AG10803 (cell line): ENCODE measurements at places on chromosomes 7 and 10.
A peak's percentile ranks its signal among the peaks of the same experiment; 100 is the strongest.

DNA sequence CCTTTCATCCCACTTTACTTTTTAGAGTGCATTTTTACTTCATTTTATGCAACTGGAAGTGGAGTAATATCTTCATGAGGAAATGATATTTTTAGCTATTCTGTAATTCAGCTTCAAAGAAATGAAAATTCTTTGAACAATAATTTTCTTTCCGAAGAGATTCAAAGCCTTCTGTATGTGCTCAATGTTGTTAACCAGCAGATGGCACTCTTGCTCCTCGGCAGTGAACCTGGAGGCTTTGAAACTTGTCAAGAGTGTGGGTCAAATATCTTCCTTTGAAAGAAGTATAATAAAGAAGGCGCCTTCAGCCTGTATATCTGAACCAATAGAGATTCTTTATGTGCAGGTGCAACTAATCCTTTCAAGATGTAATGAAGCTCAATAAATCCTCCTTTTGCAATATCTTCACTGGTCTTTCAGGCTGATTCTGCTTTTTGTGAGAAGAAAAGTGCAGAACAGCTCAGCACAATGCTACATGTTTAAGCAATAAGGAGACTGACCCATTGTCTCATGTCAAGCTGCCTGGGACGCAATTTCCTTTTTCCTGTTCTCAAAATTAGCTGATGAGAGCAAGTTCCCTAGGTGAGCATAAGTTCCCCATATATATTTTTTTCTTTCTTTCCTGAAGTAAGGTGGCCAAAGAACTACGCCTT lies 258.4 kb downstream of the SEMA3A start:
- DNase-seq: peak; percentile 74

DNA sequence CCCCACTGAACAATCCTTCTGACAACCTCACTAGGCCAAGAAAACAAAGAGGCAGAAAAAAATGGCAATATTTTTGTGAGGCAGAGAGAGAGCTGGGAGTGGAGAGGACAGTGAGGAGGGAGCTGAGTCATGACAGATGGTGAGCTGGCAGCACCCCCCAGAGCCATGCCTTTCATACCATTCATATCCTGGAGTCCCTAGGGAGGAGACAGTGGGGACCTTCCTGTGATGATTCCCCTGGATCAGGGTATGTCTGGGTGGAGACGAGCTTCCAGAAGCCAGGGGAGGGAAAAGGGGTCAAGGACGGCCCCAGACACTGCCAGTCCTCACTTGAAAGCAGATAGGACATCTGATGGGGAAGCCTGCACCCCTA lies 160.5 kb downstream of the ADAM12 start:
- peak; percentile 90 for DNase-seq

DNA sequence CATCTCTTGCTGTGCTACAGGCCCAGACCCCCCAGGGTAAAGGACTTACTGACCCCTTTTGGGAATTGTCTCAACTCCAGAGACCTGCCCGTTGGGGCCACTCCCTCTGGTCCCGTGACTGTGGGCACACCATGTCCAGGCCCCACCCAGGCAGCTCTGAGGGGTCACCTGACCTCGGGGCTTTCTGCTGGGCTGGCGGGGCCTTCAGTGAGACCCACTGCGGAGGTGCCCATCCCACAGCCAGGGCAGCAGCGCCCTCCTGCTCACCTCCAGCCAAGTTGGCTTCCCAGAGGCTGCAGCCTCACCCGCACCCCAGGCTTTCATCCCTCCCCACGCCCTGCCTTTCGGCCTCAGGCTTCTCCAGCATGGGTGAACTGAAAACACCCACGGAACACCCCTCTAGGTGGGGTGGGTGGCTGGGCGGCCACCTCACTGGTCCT lies 147.2 kb downstream of the DNAJB6 start:
- no peak for DNase-seq

DNA sequence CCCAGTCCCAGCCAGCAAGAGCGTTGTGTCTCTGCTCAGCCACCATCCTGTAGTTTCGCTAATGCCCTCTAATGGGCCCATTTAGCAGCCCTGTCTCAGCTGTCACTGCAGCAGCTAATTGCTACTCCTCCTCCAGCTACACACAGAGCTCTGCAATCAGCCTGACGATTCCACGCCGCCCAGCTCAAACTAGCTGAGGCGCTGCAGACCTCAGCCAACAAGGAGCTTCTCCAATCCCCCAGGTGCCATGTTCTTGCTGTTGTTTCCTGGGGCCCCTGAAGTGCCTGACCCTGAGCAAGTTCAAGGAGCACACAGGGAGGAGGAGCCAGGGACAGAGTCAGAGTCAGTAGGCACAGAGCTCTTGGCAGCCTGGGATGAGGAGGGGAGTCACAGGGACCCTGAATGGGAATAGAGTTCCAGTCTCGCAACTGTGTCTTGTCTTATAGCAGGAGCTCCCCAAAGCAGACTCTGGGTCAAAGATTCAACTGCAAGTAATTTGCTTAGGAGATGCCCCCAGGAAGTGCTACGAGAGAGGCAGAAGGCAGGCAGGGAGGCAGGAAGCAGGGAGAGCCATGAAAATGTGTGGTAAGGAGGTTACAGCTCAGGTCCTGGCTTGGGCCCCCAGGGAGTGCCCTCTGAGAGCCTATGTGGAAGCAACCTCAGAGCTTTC lies 135.8 kb upstream of the UNC5B start:
- DNase-seq: no peak

DNA sequence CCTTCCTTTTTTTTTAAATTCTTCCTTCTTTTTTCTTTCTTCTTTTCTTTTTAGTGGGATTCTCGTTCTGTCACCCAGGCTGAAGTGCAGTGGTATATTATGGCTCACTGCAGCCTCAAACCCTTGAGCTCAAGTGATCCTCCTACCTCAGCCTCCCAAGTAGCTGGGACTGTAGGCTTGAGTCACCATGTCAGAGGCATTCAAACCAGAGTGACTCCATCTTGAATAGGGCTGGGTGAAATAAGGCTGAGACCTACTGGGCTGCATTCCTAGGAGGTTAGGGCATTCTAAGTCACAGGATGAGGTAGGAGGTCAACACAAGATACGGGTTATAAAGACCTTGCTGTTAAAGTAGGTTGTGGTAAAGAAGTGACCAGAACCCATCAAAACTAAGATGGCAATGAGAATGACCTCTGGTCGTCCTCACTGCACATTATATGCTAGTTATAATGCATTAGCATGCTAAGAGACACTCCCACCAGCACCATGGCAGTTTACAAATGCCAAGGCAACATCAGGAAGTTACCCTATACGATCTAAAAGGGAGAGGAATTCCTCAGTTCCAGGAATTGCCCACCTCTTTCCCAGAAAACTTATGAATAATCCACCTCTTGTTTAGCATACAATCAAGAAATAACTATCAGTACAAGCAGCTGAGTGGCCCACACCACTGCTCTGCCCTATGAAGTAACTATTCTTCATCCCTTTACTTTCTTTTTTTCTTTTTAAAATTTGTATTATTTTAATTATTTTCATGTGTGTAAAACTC lies 99.0 kb upstream of the ITGB1 start:
- no peak for DNase-seq

DNA sequence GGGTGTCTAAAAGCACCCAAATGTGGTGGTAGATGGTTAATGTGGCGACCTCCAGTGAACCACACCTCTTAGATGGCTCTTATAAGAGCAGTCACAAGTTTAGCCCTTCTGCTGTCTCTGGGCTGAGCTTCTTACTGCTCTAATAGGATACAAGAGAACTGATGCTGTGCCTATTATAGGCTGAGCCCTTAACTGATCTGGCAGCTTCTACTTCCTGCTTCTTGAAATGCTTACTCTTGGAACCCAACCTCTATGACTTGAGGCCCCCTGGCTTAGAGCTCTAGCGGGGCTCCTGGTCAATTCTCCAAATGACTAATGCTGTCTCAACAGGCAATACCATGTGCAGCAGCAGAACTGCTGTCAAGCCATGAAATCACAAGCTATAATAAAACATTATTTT lies 35.0 kb upstream of the LSM8 start:
- DNase-seq: peak; percentile 24

DNA sequence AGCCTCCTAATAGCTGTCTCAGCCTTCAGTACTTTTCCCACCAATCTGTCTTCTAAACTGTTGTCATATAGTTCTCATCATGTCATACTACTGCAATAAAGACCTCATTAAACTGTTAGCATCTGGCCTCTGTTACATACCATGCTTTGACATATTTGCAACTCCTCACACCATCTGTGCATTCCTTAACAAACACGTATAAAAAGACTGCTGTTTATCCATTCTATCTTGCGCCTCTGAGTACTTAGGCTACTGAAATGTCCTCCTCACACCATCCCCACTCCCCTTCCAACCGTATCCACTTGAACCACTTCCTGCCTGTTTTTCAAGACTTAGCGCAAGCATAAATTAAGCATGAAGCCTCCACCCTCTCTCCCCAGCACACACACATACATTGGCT lies 41.6 kb downstream of the SLC16A9 start:
- DNase-seq: peak; percentile 47

- DNase-seq: no peak
Measured at GRCh38 chr7:148962440-148962822, 65.9 kb downstream of the PDIA4 start.

DNA sequence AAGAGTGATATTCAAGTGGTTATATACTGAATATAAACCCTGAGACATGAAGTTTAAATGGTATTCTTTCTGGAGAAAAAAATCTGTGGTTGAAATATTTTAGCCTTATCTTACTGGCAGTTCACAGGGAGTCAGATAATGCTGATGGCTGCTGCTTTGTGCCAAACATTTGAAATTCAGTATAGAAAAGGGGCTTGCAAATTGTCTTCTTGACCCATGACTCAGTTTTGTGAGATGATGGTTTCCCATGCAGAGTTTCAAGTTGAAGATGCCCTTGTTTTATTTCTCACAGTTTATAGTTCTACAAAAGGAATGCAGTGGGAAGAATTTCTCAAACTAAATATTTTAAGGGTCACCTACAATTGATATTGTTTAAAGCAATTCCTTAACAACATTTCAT lies 251.1 kb upstream of the MEOX2 start:
- DNase-seq: no peak

- peak; percentile 87 for DNase-seq
Measured at GRCh38 chr10:17009212-17009700, 120.4 kb downstream of the CUBN start.

DNA sequence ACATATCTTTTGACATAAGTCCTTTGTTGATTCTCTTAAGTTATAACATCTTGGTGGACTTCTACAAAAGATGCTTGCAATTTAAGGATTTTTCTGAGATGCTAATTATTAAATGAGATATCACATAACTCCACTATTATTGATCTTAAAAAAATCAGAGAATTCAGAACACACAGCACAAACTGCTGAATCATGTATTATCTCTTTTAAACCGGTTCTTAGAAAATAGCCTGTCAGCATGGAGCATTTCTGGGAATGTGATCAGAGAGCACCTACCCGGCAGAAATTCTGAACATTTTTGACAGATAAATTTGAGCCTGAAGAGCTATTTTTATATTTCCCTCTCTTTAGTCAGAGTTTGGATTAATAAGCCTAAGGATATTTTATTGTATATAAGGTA lies 50.2 kb upstream of the PCLO start:
- no peak for DNase-seq

DNA sequence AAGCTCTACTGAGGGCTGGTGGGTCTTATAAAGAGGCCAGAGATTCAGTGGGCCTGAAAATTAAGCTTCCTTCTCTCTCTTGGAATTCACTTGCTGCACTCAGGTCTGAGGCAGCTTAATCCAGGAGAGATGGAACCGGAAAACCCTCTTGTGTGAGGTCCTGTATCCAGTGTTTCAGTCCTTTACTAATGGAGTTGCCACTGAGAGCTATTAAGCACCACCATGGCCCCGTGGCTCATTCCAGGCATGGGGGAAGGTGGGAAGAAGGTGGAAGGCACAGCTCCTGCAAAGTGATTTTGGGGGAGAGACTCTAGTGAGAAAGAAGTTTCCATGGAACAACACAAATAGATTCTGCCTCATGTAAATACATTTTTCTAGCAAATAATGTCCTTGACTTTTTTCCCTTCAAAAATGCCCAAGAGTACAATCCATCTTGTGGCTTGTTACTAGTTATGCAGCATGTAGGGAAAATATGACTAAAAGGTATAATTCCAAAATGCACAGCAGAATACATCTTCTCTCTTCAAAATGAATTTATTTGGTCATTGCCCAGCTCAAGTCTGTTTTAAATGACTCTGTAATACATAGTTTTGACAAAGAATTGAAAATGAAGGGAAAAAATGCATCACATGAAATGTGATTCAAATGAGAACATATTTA lies 46.7 kb upstream of the FOXI2 start:
- DNase-seq: no peak

- peak; percentile 16 for DNase-seq
Measured at GRCh38 chr10:35184527-35185171, 58.0 kb downstream of the CREM start.

DNA sequence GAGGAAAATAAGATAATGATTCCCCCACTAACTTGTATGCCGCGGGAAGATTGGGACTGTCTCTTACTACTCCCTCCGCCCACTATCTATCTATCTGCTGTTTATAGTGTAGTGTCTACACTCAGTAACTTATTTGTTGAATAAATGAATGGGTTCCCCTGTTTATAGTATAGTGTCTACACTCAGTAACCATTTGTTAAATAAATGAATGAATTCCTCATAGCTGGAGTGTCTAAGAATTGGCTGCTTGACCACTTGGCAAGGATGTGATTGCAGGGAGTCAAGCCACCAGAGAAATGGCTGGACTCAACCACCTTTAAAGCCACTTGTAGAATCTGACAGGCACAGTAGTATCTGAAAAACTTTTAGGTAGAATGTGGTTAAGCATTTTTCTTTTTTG lies 147.1 kb downstream of the TRIL start:
- peak; percentile 13 for DNase-seq

DNA sequence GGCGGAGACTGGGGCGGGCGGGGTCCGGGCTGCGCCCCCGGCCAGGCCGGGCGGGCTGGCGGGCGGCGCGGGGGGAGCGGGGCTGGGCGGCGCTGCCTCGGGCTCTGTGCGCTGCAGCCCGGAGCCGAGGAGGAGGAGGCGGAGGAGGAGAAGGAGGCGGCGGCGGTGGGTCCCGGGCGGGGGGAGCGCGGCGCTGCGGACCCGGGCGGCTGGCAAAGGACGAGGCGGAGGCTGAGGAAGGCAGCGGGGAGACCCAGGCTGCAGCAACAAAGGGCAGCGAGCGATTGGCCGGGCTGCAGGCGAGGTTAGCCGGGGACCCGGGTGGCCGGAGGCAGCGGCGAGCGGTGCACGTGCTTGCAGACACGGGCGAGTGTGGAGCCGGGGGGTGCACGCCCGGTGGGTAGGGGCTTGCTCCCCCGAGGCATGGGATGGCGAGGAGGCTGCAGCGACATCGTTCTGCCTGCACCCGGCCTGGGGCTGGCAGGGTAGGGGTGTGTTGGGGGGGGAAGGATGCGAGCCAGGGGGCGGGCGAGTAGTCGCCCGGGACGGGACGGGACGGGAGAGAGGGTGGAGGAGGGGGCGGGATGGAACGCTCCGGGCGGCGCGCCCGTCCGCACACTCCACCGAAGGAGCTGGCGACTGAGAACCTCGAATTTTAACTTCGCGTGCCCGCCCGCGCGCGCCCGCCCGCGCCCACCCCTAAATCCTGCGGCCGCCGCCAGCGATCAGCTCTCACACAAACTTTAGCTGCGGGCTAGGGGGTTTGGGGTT lies 844 bp upstream of the KAT6B start:
- DNase-seq: no peak

DNA sequence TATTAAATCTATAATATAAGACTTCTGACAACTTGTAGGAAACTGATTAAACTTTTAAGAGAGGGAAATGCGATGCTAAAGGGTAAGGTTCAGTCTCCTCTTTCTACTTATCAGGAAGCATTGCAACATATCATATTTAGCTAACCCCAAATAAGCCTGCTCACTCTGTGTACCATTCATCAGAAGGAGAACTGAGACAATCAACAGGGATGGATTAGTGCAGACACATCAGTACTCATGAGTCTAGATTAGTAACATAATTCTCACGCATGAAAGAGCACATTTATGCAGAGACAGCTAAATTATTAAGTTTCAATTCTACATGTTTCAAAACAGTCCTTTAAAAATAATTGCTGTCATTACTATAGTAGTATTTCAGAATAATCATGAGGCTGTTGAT lies 354.2 kb upstream of the ZWINT start:
- no peak for DNase-seq
